IPS-NIHi11 (cell line): ENCODE measurements at places on chromosomes 2 and 18.

- no peak for DNase-seq
Observed at GRCh38 chr2:61822255-61822654, 31.6 kb downstream of the FAM161A start.

- no peak for DNase-seq
Observed at GRCh38 chr2:147662221-147662620, 182.6 kb upstream of the ACVR2A start.

DNA sequence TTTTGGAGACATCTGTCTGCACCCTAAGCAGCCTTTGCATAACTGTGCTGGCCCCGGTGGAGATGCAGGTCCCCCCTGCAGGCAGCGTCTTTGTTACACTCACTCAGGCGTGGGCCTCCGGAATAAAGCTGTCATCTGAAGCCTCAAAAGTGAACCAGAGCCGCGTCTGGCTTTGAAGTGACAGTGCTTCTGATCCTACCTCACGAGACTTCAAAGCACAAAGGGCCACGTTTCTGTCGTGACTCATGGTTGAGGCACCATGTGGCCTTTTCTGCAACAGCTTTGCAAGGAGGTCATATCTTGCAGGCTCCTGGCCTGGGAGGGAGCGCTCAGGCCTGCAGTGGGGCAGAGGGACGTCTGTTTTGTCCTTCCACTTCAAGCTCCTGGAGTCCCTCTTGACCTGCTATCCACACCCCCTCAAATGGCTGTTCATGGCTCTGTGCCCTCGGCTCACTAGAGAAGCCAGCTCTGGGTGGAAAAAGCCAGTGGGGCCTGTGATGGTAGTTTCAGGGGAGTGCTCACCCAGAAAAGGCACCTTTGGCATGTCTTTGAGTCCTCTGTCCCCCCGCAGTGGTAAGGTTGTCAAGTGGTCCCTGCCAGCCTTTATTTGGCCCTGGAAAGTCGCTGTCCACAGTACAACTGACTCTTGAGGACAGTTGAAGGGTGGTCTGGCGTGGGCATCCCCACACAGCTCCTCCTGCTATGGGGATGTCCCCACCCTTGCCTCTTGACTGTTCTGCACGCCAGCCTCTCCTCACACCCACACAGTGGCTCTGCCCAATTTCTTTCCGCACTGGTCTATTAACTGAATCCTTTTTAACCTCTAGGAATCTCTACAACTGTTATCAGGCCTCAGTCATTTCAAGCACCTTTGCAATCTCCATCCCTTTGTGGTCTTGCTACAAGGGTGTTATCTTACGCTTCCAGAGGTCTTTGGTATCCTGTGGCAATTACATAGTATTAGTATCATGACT, 19.3 kb downstream of the GPR55 start:
- DNase-seq, result no peak

GRCh38 chr2:75565472-75566462, 5.0 kb upstream of the EVA1A start:
- no peak for DNase-seq

- DNase-seq, result no peak
Observed at GRCh38 chr2:46569061-46569560, 89.7 kb downstream of the TMEM247 start.

GRCh38 chr18:50653402-50654093, 93.7 kb downstream of the MAPK4 start:
- no peak for DNase-seq

- DNase-seq, result no peak
Observed at GRCh38 chr2:182241936-182242335, 184.9 kb downstream of the PDE1A start.
